Stimulated activated CD8-positive, alpha-beta memory T cell treated with anti-CD3 and anti-CD28 coated beads, Interleukin-7, amount 100 ng/mL, for 1 hour (primary cell): ENCODE measurements at places on chromosomes 11 and 22.

- DNase-seq = no peak
These were observed 137.2 kb upstream of the OPCML start for GRCh38 chr11:133669371-133670053.

DNA sequence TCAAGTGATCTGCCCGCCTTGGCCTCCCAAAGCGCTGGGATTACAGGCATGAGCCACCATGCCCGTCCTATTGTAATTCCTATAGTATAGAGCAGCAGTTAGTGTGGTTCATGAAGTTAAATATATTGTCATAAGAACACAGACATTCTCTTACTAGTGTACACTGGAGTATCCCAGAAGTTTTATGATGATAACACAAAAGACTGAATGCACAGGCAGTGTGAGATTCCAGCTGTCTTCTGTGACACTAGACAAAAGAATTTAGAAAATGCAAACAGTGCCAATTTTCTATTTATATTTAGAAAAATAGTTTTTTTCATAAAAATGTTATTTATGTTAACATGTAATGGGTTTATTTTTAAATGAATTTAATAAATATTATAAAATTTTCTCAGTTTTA is 39.4 kb upstream of the RBX1 start:
- no peak for DNase-seq

GRCh38 chr11:71180694-71181470 is 71.5 kb downstream of the SHANK2 start:
- DNase-seq = no peak

- DNase-seq = no peak
These were observed 26.0 kb upstream of the CBX7 start for GRCh38 chr22:39178206-39179111.

DNA sequence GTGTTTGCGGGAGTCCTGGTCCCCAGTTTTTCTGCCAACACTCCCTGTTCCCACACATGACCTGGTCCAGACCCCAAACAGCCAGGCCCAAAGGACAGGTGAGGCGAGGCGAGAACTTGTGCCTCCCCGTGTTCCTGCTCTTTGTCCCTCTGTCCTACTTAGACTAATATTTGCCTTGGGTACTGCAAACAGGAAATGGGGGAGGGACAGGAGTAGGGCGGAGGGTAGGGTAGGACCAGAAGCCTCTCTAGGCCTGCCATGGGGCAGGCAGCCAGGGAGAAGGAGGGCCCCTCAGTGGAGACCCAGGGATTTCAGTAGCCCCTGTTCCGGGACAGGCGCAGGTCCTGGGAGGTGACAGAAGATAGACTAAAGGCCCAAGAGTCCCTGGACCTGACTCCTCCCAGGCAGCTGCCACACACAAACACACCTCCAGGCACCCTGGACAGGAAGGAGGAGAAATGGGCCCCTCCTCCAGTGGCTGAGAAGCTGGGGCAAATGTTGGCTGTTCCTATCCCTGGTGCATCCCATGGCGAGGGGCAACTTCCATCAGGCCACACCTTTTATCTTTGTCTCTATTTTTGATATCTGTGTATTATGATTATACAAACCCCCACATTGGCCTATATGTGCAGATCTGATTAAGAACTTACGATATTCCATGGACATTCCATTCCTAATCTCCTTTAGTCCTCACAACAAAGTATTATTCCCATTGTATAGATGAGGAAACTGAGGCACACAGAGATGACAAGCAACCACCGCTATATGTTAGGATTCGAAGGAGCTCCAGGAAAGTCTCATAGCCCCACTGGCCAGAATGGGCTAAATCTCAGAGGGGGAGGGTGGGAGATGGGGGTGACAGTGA is 626 bp upstream of the F2 start:
- no peak for DNase-seq

DNA sequence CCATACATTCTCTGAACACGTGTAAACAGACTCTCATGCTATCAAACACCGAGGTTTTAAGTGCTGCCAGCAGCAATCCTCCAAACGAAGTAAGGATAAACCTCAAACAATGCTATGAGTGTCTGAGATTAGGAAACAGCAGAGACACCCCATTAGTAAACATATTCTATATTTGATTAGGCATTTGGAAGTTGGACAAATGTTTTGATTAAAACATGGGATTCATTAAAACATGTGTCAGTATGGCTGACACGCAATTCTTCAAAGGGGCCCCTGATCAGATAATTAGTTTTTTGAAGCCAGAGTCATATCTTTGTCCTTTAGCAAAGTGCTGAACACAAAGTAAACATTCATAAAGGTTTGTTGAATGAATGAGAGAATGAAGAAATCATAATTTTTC is 33.2 kb upstream of the BLID start:
- no peak for DNase-seq

- DNase-seq = no peak
These were observed 913 bp downstream of the ZNHIT2 start for GRCh38 chr11:65116370-65117205.

- DNase-seq = no peak
These were observed 42.3 kb downstream of the CSF2RB start for GRCh38 chr22:36955691-36956090.

- no peak for DNase-seq
These were observed 573.6 kb downstream of the JRKL start for GRCh38 chr11:96963375-96963774.

DNA sequence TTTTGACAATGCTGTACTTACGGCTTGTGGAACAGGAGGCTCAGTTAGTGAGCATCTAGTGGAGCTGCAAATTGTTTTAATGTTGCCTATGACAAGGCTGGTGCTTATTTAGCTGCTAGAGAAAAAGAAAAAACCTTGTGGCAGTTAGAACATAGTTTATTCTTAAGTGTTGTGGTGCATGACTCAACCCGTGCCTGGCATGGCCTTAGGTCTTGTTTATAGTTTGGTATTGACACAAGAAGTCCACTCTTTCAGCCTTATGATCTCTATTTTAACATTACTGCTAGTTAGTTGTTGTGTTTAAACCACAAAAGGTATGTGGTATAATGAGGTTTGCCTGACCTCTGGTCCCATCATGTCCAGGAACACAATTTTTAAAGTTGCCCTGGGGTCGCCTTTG is 744.6 kb downstream of the FAM181B start:
- DNase-seq = no peak

- DNase-seq = no peak
These were observed 1495.9 kb downstream of the BRD1 start for GRCh38 chr22:48331691-48332220.

DNA sequence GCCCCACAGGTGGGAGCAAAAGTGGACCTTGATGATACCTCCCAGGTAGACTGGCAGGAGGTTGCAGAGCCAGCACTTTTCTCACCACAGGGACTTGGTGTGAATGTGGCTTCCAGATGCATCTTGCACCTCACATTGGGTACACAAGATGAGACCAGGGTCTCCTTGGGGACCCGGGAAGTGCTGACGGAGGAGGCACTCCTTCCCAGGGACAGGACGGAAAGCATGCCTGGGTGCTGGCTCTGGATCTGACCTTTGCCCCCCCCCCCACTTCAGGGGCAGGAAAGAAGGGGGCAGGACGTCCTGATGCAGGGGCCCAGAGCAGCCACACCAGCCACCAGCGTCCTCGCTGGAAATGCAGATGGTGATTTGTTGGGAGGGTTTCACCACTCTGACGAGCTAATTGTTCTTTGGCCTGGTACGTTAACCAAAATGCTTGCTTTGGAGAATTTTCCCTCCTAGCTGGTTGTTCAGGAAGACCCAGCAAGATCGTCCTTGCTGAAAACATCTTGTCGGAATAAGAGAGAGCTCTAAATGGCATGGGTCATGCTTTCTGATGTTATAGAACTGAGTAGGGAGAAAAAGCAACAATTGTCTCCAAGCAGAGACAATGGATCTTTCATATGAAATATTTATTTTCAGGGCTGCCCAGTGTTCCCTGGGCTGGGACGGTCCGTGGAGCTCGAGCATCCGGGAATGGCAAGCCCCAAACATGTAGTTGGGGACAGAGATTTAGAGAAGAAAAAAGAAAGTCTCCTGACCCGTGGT is 74.4 kb upstream of the PPARA start:
- DNase-seq = no peak

DNA sequence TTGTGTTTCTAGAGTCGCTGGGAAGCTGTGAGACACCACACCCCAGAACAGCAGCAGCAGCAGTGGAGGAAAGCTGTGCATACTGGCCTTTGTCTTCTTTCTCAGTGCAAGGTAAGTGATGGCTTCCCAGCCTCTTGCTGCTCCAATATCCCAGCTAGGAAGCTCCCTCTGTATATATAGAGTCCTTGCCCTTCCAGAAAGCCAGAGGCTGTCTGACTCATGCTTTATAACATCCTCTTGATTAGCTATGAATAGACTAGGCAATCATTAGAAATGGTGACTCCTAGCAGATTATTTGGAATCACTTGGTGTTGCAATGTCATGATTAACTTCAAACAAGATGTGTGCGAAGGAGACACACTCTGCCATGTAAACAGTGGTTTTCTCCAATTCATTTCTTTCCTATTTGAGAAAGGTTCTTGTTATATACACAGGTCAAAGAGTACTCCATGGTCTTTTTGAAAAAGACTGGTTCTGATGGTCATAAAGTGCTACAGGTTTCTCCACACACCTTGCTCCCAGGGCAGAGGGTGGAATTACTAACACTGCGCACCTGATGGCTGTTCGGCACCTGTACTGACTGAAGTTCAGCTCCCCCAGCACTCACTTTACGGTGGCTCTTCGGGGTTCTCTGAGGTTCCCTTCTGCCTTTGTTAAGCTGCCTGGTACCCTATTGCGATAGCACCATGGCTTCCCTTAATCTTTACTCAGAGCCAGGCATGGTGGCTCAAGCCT is at the start of gene MMP1:
MMP1 (minus strand) TSS at position 149 of the 735 bp plus-strand sequence; CDS start at position 81, 68 bp downstream.
- DNase-seq = no peak

- DNase-seq = no peak
These were observed 76.0 kb downstream of the TRIM29 start for GRCh38 chr11:120061761-120062560.

- DNase-seq = no peak
These were observed 865.3 kb downstream of the TBC1D22A start for GRCh38 chr22:47627556-47628253.

GRCh38 chr11:34250732-34251588 is 106.8 kb downstream of the ABTB2 start:
- DNase-seq = peak; percentile 59

DNA sequence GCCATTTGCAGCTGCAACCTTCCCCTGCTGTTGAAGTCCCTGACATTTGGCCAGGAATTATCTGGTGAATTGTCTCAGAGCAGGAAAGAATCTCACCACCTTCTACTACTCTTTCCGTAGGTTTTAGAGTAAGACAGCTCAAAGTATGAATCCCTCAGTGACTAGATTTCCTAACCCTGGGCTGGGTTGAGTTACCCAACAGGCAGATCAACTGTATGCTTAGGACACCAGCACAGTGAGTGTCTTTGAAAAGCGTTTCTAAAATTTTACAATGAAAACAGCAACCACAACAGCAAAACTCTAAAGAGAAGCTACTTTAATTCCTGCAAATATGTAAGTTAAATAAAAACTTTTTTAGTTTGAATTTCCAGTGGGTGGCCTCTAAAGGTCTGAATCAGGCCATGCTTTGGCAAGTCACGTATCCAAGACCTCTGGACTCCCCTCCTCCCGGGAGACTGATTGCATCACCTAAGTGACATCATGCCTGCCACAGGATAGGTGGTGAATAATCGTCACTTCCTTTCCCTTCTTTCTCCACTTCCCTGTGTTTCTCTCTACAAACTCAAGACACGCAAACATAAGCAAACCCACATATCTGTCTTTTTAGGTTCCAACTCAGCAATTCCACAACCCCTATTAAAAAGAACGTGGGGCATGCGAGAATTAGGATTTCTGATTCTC is 7.8 kb downstream of the OR8B12 start:
- no peak for DNase-seq

DNA sequence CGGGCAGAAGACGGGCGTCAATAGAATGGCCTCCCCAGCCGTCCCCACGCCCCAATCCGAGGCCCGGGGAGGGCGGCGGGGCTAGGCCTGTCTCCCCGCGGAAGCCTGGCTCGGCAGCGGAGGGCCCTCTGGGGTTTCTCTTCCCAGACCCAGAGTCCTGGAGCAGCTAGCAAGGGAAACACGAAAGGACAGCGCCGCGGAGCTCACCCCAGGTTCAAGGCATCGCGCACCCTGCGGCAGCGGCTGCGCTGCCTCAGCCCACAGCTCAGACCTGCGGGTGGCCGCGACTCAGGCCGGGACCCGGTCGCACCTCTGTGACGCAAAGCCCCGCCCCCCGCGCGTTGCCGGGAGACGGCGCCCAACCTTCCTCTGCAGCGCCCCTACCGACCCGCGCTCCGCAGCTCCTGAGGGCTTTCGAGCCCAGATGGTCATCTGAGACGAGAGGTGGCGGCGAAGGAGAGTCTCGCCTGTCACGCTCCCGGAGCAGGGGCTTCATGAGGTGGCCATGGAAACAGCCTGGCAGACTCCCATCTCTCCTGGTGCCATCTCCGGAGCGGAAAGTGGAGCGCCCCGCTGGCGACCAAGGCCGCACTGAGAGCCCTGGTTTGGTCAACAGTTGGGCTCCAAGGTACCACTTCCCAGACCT is at the start of gene RNF141:
RNF141 (minus strand) TSS at position 273 of the 646 bp plus-strand sequence. CDS start 7,029 bp downstream, outside the sequence.
- peak; percentile 95 for DNase-seq

DNA sequence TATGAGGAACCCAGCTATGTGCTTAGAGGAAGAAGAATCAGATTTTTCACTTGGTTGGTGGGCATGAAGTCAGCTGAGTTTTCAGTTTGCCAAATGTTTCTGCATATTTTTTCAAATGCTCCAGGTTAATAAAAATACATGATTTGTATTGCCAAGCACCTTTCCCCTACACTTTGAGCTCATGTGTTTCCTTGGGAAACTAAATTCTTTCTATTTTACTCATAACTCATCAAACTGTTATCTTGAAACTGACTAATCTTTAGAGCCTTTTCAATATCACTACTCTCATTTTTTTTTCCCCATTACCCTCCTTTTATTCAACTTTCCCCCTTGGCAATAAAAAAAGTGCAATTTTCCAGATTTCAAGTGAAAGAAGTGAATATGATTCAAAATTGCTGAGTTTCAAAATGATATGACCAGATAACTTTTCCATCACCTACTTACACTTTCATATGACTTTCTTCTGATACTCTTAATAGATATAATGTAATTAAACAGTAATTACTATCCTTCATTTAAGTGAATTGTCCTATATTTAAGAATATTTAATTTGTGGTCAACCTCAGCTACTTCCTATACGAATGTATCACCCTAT is 91.9 kb upstream of the SOX6 start:
- DNase-seq = no peak

- no peak for DNase-seq
These were observed 32.7 kb downstream of the PRDM10 start for GRCh38 chr11:129969920-129970319.

- DNase-seq = no peak
These were observed 10.1 kb downstream of the CHST1 start for GRCh38 chr11:45655347-45655756.

- no peak for DNase-seq
These were observed 3.0 kb upstream of the RFPL3 start for GRCh38 chr22:32354360-32355351.
